ENCODE measurements at places on chromosomes 5 and 9. TPM values are rescaled to one million over a fixed set of nuclear protein-coding genes. Genes with fewer than 3 reads are reported as not detected.

The ARID3C gene
- polyA plus RNA-seq, result not detected

The FGFR4 gene
- 18.9 TPM for polyA plus RNA-seq

The GMCL2 gene
- not detected for polyA plus RNA-seq

The DIMT1 gene
- 17.0 TPM for polyA plus RNA-seq

The SH3TC2 gene
- polyA plus RNA-seq, result 0.22 TPM
